ENCODE measurements at places on chromosomes 11 and 22.

GRCh38 chr11:16993495-16993894 is 20.7 kb downstream of the PLEKHA7 start:
- peak; percentile 68 for DNase-seq

GRCh38 chr11:116888024-116888423 is 50.6 kb upstream of the APOA1 start:
- DNase-seq: peak; percentile 21

GRCh38 chr11:86799680-86800075 is 664 bp upstream of the PRSS23 start:
- peak; percentile 63 for DNase-seq

DNA sequence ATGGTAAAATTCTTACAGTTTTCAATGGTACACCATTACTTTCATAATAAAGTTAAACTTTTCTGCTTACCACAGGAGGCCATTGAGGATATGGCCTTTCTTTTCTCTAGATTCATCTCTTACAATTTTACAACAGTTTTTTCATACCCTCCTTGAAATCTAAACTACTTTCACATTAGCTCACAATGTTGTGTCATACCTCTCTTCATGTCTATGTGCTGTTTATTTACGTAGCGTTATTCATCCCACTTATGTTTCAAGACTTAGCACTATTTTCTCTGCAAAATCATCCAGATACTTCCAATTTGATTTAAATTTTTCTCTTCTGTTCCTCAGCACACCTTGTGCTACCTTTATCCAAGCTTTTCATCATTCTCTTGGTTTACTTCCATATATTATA is 123.3 kb downstream of the METTL15 start:
- no peak for DNase-seq

DNA sequence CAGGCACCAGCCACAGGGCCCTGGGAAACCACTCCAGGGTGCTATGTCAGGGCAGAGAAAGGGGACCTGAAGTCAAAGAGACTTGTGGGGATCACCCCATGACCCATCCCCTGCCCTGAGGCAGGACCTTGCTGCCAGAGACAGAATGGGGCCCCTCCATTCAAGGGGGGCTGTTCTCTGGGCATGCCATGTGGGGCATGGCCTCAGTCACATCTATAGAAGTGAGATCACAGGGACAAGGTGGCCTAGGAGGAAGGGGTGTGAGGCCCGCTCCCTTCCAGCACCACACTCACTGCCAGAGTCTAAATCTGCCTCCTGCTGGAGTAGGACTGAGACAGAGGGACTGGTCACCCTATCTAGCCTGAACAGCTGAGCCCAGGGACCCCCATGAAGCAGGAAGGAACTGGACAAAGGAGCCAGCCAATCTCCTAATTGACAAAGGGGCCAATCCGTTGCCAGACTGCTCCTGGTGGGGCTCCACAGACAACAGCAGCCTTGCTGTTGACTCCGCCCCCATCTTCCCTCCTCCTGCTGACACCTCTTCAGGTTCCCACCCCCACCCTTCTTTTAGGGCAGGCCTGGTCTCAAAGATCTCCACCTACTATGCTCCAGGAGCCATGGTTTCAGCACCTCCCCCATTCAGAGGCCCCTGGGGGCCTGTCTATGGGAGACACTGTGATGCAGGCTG is 26.0 kb downstream of the NEAT1 start:
- DNase-seq: no peak

DNA sequence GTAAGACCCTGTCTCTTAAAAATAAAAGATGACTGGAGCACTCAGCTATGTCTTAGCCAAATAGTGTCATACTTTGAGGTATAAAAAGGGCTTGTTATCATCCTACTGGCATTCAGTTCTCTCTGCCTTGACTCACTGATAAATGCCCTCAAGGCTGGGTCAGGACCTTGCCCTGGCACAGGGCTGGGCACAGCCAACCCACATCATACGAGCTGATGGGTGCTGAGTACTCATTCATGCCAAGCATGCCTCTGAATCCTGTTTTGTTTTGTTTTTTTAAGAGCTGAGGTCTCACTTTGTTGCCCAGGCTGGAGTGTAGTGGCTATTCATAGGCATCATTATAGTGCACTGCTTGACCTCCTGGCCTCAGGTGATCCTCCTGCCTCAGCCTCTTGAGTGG is 1.9 kb downstream of the SMTNL1 start:
- no peak for DNase-seq

DNA sequence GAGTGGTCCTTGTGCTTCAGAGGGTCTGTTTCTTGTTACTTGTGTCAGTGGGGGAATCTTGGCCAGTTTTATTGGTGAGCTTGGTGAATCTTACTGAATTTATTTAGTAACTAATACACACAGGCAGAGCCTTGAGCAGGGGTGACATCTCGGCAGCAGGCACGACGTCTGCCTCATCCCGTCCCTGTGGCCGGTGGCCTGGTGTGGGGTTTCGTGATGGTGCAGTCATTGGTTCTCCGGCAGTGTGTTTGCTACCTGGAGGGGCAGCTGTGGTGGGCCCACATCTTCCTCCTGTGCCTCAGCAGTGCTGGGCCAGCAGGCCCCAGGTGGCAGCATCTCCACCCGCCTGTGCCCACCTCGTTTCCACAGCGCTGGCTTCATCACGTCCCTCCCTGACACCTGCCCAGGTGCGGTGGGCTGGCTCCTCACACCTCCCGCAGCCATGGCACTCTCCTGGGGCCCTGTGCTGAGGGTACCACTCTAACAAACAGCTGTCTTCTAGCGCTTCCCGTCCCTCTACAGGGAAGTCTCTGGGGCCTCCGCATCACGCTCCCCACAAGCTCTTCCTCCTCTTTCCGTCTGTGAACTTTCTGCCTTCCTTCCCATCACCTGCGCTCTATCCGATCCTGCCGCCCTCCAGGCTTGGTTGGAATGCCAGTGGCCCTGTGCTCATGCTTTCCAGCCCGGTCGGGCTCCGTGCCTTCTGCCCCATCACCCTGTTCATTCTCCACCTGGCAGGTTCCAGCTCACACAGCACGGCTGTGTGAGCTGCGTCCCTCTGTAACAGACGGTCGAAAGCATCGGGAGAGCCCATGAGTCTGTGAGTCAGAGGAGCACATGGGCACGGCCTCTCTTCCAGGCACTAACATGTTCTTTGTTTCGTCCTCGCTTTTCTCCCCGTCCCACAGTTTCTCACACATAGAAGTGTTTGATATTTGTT is 203.4 kb downstream of the TBC1D22A start:
- no peak for DNase-seq

GRCh38 chr11:30433831-30434230 is 110.9 kb downstream of the ARL14EP start:
- DNase-seq: no peak

GRCh38 chr11:40513281-40513680 is 946.2 kb downstream of the LRRC4C start:
- DNase-seq: no peak

GRCh38 chr11:92272651-92273050 is 48.0 kb downstream of the FAT3 start:
- DNase-seq: no peak

DNA sequence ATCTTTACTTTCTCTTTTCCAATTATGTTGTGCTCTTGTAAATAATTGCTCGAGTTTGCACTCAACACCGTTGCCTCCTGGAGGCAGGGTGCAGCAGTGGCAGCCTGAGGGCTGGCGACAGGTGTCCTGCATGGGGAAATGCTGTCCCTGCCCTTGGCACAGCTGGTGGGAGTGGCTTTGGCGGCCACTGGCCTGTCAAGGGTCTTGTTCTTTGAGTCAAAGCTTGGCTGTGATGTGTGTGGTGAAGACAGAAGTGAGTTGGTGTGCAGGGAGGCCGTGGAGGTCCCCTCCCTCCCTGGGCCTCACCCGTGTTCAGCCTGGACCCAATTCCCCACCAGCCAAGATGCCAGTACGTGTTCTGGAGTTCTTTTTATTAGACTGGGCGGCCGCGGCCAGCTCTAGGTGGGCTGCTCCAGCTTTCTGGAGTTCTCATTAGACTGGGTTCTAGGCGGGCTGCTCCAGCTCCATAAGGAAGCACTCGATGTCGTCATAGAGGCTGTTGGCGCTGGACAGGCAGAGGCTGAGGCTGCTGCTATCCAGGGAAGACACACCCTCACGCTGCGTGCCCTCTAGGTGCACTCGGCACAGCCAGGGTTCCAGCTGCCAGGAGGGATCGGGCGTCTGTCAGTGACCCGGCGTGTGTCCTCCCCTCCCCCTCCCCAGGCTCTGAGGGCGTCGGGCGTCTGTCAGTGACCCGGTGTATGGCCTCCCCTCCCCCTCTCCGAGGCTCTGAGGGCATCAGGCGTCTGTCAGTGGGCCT is 3.4 kb downstream of the IRF7 start:
- DNase-seq: peak; percentile 45

DNA sequence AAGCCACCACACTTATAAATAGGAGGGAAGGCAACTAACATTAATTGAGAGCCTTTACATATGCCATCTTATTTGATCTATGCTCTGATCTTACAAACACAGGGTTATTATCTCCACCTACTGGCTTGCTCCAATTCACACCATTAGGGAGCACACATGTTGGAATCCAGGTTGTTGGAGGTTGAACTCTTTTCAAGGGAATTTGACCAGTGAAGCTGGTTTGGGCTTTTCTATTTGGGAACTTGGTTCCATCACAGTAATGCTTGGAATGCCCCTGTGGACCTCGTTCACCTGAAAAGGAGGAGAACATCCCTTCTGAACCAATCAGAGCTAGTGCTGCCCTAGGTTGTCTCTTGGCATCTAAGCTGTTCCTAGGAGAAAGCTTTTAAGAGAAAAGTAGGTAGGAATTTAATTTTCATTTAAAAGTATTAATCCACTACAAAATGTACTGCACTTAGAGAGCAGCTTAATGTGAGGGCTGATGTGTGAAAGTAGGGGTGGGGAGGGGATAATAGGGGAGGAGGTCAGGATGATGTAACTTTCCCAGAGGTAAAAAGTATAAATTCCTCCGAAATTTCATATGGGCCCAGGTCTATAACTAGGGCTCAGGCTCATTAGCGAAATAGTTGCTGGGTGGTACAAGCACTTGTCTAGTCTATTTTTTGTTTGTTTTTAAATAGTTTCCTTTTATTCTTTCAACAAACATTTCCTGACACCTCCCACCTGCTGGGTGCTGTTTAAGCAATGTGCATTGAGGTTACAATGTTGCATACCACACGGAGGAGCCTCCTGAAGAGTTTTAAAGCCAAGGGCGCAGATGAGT is 7.6 kb upstream of the MICAL2 start:
- peak; percentile 11 for DNase-seq

- no peak for DNase-seq
Observed at GRCh38 chr22:46592390-46592872, 27.8 kb upstream of the GRAMD4 start.

GRCh38 chr22:35580351-35581022 is 36.6 kb downstream of the MB start:
- DNase-seq: no peak

DNA sequence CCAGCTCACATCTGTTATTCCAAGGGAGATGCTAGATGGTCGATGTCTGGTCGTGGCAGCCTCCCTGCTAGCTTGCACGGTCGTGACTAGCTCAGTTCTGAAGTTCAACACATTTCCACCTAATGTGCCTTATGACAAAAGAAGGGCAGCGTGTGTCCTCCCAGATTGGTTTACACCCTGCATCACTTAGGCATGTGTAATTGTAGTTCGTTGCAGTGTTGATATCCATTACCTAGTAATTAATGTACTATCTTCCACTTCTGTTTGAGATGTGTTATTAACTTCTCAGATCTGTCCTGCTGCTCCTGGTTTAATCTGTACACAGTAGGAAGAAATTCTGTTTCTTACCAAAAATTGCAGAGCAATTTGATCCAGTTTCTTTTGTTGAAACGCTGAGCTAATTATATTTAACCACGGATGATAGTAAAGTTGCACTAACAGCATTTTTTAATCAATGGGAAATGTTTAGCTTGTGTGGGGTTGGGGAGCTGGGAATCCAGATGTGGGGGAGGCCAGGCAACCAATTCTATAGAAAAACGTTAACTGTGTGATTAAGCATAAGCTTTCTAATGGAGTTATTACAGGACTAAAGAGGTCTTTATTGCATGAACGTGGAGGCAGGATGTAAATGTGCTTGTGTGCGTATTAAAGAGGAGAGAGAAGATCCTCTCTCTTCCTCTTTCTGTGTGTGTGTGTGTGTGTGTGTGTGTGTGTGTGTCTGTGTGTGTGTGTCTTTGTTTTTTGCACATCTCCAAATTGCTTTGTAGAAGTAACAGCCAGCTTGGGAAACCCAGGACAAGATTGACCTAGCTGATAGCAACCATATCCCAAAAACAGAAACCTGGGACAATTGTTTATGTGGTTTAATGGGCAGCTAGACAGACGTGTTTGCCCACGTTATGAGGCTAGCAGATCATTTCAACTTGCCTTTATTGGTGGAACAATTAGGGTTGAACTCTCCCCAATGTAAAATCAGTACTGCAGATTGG is 145.7 kb upstream of the TTC12 start:
- DNase-seq: no peak

GRCh38 chr11:36558571-36559413 is 9.0 kb upstream of the RAG1 start:
- DNase-seq: no peak

DNA sequence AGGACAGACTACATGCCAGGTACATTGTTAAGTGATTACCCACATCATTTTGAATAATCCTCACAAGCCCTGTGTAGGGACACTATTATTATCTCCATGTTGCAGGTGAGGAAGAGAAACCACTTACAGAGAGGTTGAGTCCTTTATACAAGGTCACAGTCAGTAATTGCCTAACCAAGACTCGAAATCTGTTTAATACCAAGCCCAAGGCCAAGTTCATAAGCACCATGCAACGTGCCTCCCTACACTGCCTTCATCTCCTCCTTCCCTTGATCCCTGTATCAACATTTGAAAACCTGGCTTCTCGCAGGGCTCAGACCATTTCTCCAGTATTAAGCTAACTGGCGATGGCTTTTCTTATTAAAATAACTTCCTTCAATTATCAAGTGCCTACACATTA is 41.7 kb upstream of the SEZ6L start:
- no peak for DNase-seq

DNA sequence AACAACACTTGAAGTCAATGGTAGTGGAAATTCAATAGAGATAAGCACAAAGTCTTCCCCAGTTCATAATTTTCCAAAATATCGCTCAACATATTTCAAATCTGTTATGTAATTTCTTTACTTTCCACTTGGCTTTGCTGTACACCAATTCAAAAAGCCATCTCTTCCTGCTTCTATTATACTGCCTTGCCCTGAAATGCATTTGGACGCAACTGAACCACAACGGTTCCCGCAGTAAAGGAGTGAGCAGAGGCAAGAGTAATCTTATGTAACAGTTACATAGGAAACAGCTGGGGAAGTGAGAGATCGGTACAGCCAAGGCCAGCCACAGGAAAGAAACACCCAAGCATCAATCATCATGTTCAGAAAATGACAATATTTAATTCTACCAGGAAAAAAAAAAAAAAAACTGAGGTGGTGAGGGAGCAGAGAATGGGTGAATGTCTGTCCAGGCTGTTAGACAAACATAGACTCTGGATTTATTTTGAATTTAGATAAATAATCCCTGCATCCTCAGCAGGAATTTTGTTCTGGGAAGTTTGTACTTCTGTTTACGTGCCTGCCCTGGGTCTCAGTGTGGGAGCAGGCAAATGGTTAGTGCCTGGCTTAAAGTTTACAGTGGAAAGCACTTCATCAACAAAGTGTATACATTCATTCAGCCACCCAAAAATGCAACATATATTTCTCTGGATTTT is 392.2 kb downstream of the ETS1 start:
- DNase-seq: no peak

Data from large intestine (tissue), 12 donors.